ENCODE measurements at places on chromosomes 1 and 21. TPM values are rescaled to one million over a fixed set of nuclear protein-coding genes. Genes with fewer than 3 reads are reported as not detected.

Gene RGS8
- total RNA-seq = under 0.01 TPM

Gene TNFRSF8
- 0.13 TPM for total RNA-seq

Gene ZNF326
- total RNA-seq = 4.0 TPM

Gene WNT3A
- not detected for total RNA-seq

Gene SRSF10
- total RNA-seq = 135 TPM

Gene CFAP298
- 24.0 TPM for total RNA-seq

Gene LIN28A
- not detected for total RNA-seq

Gene TSPEAR
- 0.19 TPM for total RNA-seq

Gene CGN
- total RNA-seq = under 0.01 TPM

Gene LHX8
- not detected for total RNA-seq

Gene PLPPR4
- total RNA-seq = 0.25 TPM

Gene MAP10
- 1.3 TPM for total RNA-seq

Gene C1QB
- total RNA-seq = not detected

Gene KRTAP19-1
- not detected for total RNA-seq

Gene FAM78B
- 0.16 TPM for total RNA-seq

Gene LCA5L
- 0.57 TPM for total RNA-seq
